CD4-positive, alpha-beta memory T cell (primary cell): ENCODE measurements at places on chromosomes 11 and 22. TPM values are rescaled to one million over a fixed set of nuclear protein-coding genes. Genes with fewer than 3 reads are reported as not detected.
A peak's percentile ranks its signal among the peaks of the same experiment; 100 is the strongest.

MAPK8IP2 gene
- total RNA-seq, result 0.49 TPM

TAF10 gene
- 116 TPM for total RNA-seq

DNA sequence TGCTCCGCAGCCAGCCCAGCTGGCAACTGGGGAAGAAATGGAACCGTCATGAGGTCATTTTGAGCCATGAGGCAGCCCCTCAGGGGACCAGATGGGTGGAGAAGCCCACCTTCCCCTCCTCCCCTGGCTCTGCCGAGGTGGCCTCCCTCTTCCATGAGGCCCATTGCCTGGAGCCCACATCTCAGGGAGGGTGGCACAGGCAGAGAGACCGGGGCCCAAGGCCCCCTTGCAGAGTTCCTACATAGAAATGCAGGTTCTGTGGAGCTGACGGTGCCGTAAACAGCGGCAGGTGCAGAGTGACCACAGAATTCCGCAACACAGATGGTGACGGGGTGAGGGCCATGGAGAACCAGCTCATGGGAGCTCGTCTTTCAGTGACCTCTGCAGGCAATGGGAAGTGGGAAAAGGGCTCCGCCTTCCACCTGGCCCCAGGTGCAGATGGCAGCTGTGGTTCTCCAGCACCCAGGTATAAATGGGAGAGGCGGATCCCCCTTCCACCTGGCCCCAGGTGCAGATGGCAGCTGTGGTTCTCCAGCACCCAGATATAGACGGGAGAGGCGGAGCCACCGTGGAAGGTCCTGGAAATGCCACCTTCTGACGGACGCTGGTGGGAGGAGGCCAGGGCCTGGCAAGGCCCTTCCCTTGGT lies 765.4 kb downstream of the BRD1 start:
- DNase-seq, result no peak

- DNase-seq, result peak; percentile 44
Measured at GRCh38 chr11:66317723-66318599, 1.1 kb upstream of the CD248 start.

- DNase-seq, result no peak
Measured at GRCh38 chr11:47177846-47178245, 1.2 kb upstream of the ARFGAP2 start.
